ENCODE measurements at places on chromosomes 1 and 21.

DNA sequence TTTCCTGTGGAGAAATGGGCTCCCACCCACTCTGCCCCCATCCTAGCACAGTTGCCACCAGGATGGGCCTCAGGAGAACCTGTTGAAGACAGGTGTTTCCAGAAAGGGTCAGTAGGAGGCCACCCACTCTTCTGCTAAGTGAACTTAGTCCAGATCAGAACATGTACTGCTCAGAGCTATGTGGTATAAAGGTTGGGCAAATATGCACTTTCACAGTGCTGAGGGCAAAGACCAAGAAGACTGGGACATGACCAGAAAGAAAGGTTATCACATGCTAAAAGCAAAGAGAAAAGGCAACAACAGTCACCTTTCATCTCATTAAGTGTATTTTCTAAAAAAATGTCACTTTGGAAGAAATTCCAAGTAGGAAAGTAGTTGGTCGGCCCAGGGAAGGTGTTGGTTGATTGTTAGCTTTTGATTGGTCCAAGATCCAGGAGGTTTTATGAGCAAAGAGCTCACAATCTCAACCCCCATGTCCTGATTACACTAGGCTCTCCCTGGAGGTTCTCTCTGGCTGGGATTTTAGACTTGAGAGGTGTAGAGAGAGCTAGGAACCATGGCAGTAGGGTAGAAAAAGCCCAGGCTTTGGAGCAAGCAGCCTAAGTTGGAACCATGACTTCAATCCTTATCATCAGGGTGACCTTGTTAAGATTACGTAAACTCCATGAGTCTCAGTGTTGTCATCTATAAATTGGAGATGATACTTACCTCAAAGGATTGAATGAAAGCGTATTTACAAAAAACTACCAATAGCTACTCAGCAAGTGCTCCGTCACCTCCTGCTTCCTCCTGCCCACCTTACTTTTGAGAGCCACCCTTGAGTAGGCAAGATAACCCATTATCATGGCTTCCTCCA is 102.6 kb downstream of the GLUL start:
- DNase-seq = no peak

GRCh38 chr1:233707153-233707879 is 93.4 kb downstream of the KCNK1 start:
- no peak for DNase-seq

DNA sequence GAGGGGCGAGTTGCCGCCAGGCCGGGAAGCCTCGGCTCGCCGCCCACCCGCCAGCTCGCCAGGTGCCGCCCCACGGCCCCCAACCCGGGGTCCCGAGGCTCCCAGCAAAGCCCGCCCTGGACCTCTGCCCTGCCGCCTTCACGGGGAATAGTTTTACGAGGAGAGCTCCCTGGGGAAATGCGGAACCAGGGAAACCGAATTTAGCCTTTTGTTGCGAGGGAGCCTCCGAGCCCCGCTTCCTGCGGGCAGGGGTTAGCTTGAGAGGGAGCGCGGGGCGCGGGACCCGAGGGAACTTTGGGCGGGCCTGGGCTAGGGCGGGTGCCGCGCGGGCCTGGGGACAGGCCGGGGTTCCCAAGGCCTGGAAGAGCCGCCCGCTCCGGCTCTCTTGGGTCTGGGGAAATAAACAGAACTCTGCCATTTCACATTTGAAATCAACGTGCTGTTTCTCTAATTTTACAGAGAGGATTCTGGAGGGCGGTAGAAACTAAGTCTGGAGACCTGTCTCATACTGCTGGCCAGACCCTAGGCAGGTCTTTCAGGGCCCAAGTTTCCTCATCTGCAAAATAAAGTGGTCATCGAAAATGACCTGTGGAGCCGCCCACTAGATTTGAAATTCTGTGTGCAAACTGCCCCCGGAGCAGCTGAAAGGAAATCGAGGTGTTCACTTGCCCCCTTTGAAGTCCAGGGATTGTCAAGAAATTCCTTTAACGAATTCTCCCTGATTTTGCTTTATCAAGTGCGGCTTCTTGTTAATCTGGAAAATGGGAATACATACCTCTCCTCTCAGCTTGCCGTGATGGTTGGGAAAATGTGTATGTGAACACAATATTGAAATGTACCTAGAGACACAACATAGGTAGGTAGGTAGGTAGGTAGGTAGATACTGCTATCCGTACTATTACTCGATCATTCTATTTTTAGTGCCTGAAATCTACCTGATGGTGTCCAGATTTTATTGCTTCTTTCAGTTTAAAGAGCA is 749 bp upstream of the GLUL start:
- DNase-seq = no peak

DNA sequence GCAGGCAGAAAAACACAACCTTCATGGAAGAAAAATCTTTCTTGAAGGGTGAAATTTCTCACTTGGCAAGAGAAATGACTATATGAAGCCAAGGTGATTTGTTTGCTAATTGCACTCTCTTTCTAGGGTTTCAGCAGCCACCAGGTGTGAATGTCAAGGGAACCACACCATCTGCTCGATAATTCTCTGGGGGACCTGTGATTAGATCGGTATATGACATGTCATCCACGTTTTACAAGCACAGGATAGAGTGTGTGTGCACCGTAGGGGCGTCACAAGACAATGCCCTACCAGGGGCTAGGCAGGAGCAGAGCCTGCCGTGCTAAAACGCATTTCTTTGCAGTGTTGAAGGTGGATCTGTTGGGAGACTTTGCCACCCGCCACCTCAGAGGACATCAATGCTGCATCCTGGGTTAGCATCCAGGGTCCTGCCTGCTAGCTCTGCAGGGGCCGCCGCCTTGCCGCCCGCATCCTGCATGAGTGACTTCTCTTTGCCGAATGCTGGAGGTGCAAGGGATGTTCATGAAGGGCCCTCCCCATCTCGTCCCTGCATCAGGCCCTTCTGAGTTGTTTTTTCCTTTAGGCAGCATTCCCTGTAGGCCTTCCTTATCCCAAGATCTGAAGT is 37.8 kb upstream of the CCSAP start:
- DNase-seq = no peak

GRCh38 chr1:18182398-18183160 is 75.0 kb downstream of the IGSF21 start:
- no peak for DNase-seq

DNA sequence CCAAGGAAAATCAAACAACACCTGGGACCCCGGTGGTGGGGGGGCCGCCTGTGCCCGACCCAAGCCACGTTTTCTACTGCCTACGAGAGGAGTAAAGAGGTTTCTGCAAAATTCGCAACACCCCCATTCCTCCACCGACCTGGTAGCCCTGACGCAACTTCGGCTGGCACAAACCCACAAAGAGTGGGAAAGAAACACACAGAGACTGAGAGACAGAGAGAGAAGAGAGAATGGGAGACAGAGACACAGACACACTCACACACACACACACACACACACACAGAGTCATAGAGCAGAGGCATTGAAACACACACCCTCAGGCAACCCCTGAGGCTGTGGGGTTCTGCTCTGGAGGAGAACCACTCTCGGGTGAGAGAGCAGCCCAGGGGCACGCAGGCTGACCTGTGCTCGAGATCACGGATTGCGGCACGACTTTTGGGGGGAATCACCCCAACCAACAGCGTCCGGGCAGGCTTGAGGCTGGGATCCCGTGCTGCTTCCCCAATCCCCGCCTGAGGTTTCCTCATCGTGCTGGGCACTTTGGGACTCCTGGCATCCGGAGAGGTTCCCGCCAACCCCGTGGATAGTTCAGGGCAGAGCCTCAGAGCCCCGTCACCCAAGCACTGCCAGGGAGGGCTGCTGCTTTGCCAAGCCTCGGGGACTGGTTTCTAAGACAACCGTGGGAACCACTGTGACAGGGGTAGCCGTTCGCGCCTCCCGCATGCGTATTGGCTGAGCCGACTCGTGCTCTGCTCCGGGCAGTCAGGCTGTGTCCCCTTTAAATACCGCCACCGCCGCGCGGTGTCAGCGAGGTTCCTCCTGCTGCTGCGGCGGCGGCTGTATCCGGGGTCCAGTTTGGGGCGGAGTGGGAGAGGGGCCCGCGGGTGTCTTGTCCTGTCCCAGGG is 682.4 kb upstream of the TPTE start:
- no peak for DNase-seq

- no peak for DNase-seq
Measured at GRCh38 chr21:38741092-38741949, 64.4 kb upstream of the ETS2 start.

DNA sequence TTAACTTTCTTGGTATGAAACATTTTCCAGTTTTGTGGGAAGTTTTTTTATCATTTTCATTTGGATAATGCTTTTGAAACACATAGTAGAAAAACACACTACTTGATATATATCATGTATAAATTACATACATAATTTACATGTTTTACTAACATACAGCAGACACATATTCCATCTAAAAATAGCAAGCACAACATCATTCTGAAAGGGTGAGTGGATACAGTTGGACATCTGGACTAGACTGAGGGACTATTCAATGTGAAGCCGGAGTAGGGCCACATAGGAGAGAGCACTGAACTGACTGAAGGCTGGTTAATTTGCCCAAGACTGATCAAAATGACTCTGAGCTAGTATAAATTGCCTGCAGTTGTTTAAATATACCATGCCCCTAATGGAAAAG is 11.7 kb downstream of the CDKN2C start:
- no peak for DNase-seq

DNA sequence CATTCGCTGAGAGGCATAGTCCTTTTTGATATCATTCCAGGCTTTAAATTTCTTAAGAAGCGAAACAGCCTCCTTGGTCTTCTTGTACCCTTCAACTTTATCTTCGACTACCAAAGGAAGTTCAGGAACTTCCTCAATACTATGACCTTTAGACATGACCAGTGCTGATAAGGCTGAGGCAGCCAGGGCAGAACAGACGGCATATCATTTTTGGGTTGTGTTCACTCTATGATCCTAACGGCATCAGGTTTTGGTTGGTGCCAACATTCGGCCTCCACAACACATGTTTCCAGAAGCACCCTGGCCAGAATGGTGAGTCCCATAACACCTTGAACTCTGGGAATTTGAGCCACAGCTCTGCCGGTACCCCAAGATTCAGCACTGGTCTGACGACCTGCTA is 31.4 kb upstream of the MYOC start:
- DNase-seq = no peak

DNA sequence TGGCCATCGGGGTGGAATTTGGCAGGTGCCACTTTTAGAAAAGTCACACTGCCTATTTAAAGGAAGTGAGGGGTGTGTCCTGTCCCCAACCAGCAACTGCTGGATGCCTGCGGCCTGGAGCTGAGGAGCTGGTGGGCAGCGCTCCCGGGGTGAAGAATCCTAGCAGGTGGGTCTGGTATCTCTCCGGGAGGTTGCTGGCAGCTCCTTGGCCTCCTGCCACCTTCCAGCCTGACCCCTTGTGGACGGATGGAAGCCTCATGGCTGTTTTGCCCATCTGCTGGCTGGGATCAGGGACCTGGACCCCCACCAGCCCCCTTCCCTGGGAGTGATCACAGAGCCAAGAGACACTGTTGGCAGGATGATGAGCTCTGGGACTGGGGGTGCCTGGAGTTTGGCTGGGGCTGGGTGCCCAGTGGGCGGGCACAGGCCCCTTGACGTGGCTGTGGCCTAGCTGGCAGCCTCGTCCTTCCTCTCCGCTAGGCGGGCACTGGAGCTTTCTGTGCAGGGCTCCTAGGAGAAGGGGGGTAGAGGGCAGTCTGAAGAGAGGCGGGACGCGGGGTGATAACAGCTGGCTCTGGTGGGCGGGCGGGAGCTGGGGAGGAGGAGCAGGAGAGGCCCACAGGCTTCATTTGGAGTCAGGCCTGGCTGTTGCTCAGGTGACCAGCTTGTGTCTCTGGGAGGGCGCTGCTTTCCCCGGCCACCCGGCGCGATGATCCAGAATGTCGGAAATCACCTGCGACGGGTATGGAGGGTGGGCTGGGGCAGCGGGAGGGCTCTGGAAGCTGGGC is at the start of gene ACOT11:
Gene ACOT11 (plus strand): TSS at position 628 of the 788 bp plus-strand sequence. CDS start 82 bp downstream, at position 710.
- DNase-seq = no peak

DNA sequence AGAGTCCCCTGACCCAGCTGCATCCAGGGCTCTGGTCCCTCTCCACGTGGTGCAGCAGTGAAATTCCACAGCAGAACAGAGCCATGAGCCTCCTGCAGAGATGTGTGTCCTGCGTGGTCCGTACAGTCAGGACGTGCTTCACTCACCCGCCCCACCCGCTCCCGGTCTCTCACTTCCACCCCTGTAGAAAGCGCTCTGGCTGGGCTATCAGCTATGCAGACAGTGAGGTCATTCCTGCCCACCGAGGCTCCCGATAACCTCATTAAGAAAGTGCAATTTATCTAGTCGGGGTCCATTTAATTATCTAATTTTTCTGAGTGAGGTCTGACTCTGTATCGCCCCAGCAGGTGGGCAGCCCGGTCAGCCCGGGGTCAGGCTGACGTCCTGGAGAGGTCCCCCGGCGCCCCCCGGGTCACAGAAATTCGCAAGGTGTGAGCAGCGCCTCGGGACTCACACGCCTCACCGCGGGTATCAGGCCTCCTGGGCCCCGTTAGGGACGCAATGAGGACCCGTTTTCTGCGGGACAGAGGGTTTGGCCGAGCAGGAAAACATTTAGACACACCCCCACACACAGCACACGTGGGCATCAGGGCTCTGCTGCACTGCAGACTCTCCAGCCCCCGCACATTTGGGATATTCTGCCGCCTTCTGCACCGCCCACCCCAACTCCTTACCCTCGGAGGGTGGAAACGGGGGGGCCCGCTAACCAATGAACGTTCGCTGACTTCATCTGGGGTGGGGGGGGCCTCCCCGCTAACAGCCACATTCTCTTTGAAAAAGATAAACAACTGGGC is 76.7 kb downstream of the PRDM16 start:
- DNase-seq = no peak

GRCh38 chr1:26372039-26372438 is 511 bp downstream of the ZNF683 start:
- DNase-seq = no peak

DNA sequence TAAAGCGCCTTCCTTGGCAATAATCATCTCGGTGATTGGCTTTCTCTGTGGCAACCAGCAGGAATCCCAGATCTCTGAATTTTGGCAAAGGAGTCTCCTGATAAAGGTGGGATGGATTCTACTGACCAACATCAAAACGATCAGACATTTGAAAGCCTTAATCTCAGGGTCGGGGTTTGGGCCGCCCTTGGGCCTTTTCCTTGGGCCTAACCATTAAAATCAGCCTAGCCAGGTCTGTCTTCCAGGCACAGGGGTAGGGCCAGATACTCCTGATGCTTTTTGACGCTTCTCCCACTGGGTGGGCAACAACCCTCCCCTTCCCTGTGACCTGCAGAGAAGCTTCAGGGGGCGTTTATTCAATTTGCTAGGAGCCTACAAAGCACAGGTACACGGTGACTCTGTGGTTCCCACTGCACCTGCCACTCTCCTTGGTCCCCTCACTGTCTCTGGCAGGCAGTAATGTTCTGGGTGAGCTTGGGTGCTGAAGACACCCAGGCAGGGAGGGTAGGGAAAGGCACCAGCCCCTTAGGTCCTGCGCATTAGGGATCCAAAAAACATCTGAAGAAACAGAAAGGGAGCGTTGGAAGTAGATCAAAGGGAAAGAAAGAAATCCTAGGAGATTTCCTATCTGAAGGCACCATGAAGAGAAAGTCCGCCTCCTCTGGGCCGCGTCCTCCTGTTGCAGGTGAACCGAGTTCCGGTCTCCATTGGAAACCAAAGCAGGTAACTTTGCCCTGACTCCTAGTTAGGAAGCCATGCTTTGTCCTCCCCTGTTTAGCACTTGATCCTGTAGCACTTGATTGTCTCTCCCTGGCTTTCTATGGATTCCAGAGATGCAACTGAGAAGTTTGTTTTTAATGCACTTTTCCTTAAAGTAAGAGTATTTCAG is 12.3 kb downstream of the RNU1-2 start:
- no peak for DNase-seq
